ENCODE measurements at places on chromosomes 5 and 9.

DNA sequence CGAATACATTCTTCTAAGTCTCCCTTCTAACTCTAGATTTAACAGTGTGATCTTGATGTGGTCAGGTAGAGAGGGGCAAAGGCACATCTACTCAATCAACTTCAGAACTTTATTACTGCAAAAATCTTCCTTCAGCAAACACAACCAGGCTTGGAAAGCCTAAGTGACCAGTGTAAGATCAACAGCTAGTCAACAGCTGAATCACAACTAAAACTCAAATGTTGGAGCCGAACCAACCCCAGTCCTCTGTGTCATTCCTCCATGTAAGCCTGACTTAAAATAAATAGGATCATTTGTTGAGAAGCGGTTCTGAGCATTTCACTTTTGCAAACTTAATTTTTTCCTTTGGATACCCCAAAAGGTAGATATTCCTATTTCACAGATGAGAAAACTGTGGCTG lies 352.7 kb downstream of the EBF1 start:
- DNase-seq: no peak

- no peak for DNase-seq
Observed at GRCh38 chr9:71254592-71255277, 133.3 kb upstream of the TRPM3 start.

DNA sequence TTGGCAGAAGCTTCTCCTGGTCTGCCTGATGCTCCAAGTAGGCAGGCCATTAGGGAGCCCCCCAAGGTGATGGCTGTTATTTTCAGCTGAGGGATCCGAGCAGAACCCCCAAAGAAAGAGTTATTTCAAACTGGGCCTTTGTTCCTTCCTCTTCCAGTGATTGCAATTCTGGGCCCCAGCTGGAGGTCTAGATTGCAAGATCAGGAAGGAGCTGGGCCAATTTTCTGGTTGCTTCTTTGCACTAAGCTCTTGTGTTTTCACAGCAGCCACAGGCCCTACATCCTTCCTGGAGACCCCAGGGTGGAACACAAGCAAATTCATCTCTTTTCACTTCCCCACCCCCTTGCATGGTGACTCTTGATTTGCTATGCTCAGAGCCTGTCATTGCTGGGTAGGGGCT lies 215.0 kb downstream of the SEMA6A start:
- no peak for DNase-seq

DNA sequence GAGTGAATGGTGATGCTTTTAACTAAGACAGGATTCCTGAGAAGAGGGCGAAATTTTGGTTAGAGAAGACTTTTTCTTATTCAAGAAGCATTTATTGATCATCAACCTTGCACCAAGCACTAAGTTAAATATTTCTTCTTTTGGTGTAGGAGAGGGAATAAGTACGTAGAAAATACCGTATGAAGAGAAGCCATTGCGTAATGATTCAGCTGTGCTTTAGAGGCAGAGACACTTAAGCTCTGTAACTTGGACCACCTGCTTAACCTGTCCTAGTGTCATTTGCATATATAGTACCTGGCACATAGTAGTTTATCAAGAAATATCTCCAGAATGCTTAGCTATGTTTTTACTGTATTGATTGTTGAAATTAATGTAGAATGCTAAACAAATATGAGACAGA lies 430.9 kb upstream of the ZNF608 start:
- DNase-seq: no peak

DNA sequence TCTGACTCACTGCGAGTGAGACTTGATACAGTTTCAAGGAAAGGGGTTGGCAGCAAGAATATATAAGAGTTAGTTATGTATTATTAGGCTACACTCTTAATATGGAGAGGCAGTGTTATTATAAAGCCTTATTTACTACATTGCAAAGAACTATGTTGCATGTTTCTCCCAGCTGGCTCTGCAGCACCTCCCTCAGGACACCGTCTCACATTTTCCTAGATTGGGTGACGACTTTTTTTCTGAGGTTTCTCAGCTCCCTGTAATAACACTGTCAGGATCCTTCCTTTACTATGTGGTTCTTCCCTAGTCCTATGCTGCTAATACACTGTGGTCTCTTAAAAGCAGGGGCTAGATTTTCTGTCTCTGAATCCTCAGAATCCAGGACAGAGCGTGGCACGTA lies 153.7 kb downstream of the INSYN2B start:
- no peak for DNase-seq

DNA sequence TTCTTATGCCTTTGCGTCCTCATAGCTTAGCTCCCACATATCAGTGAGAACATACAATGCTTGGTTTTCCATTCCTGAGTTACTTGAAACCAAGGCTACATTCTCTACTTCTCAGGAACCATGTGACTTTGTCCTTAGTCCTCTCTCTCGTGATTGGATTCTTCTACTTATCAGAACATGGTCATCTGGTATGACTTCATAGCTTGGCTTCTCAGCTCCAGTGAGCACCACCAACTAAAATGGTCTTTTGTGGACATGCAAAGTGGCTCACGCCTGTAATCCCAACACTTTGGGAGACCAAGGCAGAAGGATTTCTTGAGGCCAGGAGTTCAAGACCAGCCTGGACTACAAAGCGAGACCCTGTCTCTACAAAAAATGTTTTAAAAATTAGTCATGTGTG lies 81.2 kb upstream of the NIPBL start:
- DNase-seq: no peak

- no peak for DNase-seq
Observed at GRCh38 chr9:16726718-16727451, 143.6 kb downstream of the BNC2 start.
